Naive B cell (primary cell): ENCODE measurements at places on chromosomes 4 and X. TPM values are rescaled to one million over a fixed set of nuclear protein-coding genes. Genes with fewer than 3 reads are reported as not detected.

The MAGEC2 gene
- not detected for polyA plus RNA-seq

The SLC7A11 gene
- polyA plus RNA-seq = not detected

The SH3D19 gene
- polyA plus RNA-seq = not detected

GRCh38 chr4:73533515-73534422 lies 52.2 kb downstream of the AFM start:
- H3K4me3 ChIP-seq = no peak overlapping the region
- H3K27me3 ChIP-seq = no peaks in the 10 kb centered on the region
- no peaks in the 10 kb centered on the region for H3K4me1 ChIP-seq
- no peaks in the 10 kb centered on the region for H3K36me3 ChIP-seq
- no peak overlapping the region for H3K27ac ChIP-seq

GRCh38 chr4:11843927-11844326 lies 415.2 kb upstream of the HS3ST1 start:
- no peaks in the 10 kb centered on the region for H3K4me1 ChIP-seq
- H3K36me3 ChIP-seq = no peaks in the 10 kb centered on the region
- no peak for DNase-seq
- H3K27ac ChIP-seq = no peak overlapping the region
- H3K27me3 ChIP-seq = no peaks in the 10 kb centered on the region

DNA sequence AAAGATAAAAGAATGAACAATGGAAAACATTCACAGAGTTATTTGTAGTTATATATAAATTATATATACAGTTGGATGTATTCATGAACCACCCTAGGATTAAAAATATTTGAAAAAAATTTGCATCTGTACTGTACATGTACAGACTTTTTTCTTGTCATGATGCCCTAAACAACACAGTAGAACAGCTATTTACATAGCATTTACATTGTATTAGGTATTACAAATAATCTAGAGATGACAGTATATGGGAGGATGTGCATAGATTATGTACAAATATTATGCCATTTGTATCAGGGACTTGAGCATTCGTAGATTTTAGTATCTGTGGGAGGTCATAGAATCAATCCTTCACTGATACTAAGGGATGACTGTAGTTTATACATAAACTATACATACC lies 44.8 kb downstream of the GSTCD start:
- H3K27ac ChIP-seq = no peak overlapping the region
- no peaks in the 10 kb centered on the region for H3K36me3 ChIP-seq
- no peak for DNase-seq
- no peak overlapping the region for H3K4me3 ChIP-seq
- H3K4me1 ChIP-seq = no peaks in the 10 kb centered on the region

DNA sequence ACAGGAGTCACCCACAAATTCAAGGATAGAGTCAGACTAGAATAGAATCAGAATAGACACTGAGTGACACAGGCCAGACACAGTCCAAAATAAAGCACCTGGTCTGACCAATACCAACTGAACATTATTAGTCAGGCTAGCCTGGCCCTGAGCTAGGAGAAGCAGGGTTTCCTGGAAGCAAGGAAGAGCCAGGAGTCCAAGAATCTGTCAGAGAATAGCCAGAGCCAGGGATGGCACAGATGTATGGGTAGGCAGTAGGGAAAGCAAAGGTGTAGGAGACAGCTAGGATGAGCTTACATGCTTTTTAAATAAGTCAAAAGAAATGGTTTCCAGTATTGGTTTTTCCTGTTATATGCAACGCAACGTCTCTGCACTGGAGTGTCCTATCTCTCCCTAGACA lies 3.7 kb downstream of the BTC start:
- H3K27ac ChIP-seq = no peak overlapping the region
- peaks cover 60% of the 10 kb centered on the region for H3K27me3 ChIP-seq
- H3K4me3 ChIP-seq = no peak overlapping the region
- no peak for DNase-seq
- peaks cover 8% of the 10 kb centered on the region for H3K4me1 ChIP-seq

DNA sequence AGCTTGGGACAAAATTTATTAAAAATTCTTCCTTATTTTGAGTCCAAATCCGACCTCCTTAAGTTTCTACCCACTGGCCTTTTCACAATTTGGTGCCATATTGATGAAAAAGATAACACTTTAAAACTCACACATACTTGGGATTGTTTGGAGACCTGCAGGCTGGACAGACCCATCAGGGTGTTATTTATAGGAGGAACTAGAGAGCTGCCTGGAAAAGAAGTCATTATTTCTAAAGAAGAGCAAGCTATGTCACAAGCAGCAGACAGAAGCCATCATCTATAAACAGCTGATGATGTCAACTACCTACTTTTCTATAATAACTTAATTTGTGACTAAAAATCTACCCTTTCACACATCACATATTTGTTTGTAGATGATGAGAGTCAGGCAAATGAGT lies 56.2 kb downstream of the COX18 start:
- peaks cover 8% of the 10 kb centered on the region for H3K36me3 ChIP-seq
- no peaks in the 10 kb centered on the region for H3K4me1 ChIP-seq
- peaks cover 12% of the 10 kb centered on the region for H3K27me3 ChIP-seq
- H3K4me3 ChIP-seq = no peak overlapping the region

GRCh38 chr4:70842761-70843435 lies 3.2 kb upstream of the GRSF1 start:
- no peak overlapping the region for H3K4me3 ChIP-seq
- no peaks in the 10 kb centered on the region for H3K27me3 ChIP-seq
- H3K4me1 ChIP-seq = peaks cover 33% of the 10 kb centered on the region
- H3K27ac ChIP-seq = peak overlapping the region; percentile 70

DNA sequence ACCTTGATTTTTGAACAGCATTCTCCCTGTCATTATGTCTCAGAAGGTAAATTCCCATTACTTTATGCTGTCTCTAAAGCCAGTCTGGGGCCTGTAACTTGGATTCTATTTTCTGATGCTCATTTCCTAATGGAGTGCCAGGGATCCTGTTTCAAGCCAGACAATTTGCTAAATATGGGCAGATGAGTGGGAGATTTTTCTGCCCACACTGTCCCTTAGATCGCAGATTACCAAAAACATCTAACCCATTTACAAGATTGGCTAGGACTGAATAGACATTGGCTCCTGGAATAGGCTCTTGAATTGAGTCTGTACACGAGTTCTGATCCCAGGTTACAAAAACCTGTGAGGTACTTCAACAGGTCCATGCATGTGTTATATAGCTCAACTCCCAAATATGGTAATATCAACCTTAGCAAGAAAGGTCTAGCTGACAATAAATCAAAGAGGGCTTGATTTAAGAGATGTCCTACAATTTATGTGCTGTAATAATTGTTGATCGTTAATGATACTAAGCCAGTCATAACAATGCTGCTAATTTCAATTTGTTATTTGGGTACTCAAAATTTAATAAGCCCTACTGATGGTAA lies 5.7 kb downstream of the GPC3 start:
- no peak overlapping the region for H3K27ac ChIP-seq
- no peaks in the 10 kb centered on the region for H3K36me3 ChIP-seq
- H3K4me1 ChIP-seq = no peaks in the 10 kb centered on the region
- H3K4me3 ChIP-seq = no peak overlapping the region
- peaks cover 21% of the 10 kb centered on the region for H3K27me3 ChIP-seq
- no peak for DNase-seq

DNA sequence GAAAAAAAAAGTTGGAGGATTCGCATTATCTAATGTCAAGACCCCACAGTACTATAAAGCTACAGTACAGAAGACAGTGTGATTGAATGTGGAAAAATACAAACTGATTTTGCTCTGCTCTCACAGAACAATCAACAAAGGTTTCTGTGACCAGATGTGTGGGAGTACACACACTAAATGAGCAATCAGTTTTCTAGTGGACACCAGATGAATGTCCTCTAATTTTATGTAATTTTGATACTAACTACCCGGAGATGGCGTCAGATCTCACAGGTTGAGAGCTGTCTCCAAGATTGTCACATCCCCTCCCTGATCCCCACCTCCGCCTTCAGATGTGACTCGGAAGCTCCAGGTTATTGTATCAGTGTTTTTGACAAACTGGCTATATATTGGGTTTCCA lies 81.9 kb upstream of the HUWE1 start:
- no peak overlapping the region for H3K27ac ChIP-seq
- H3K4me1 ChIP-seq = no peaks in the 10 kb centered on the region
- no peak overlapping the region for H3K4me3 ChIP-seq
- H3K27me3 ChIP-seq = no peaks in the 10 kb centered on the region
- peaks cover 8% of the 10 kb centered on the region for H3K36me3 ChIP-seq

GRCh38 chrX:39677978-39678791 lies 419.6 kb downstream of the BCOR start:
- H3K4me3 ChIP-seq = no peak overlapping the region
- no peaks in the 10 kb centered on the region for H3K4me1 ChIP-seq
- DNase-seq = no peak
- H3K27ac ChIP-seq = no peak overlapping the region
- no peaks in the 10 kb centered on the region for H3K36me3 ChIP-seq

- peak overlapping the region; percentile 92 for H3K4me3 ChIP-seq
- no peaks in the 10 kb centered on the region for H3K36me3 ChIP-seq
- H3K27ac ChIP-seq = no peak overlapping the region
- no peaks in the 10 kb centered on the region for H3K27me3 ChIP-seq
Observed at GRCh38 chr4:153439831-153440230, 26.3 kb upstream of the TMEM131L start.

GRCh38 chr4:95591278-95591677 lies 42.5 kb upstream of the UNC5C start:
- DNase-seq = no peak
- H3K4me1 ChIP-seq = no peaks in the 10 kb centered on the region
- H3K27me3 ChIP-seq = no peaks in the 10 kb centered on the region
- H3K27ac ChIP-seq = no peak overlapping the region

DNA sequence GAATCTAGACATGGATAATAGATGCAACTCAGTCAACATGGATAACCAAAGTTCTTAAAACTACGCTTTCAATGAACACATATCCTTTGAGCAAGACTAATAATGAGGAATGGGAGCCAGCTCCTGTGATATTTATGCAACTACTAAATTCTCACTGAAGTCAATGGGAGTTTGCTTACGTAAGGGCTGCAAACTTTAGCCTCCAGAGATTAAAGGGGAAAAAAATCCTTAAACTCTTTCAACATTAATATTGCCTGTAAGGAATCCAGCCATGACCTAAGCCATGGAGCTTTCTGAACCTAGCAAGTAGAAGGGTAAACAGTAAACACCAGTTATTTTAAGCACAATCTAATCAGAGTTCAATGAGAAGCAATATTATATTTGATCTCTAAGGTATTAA lies 125.2 kb upstream of the PITX2 start:
- no peaks in the 10 kb centered on the region for H3K27me3 ChIP-seq
- DNase-seq = no peak
- no peak overlapping the region for H3K27ac ChIP-seq
- H3K4me1 ChIP-seq = no peaks in the 10 kb centered on the region
- H3K36me3 ChIP-seq = no peaks in the 10 kb centered on the region

GRCh38 chr4:147709999-147710398 lies 21.9 kb upstream of the ARHGAP10 start:
- no peak overlapping the region for H3K27ac ChIP-seq
- no peak for DNase-seq
- no peak overlapping the region for H3K4me3 ChIP-seq
- no peaks in the 10 kb centered on the region for H3K4me1 ChIP-seq

DNA sequence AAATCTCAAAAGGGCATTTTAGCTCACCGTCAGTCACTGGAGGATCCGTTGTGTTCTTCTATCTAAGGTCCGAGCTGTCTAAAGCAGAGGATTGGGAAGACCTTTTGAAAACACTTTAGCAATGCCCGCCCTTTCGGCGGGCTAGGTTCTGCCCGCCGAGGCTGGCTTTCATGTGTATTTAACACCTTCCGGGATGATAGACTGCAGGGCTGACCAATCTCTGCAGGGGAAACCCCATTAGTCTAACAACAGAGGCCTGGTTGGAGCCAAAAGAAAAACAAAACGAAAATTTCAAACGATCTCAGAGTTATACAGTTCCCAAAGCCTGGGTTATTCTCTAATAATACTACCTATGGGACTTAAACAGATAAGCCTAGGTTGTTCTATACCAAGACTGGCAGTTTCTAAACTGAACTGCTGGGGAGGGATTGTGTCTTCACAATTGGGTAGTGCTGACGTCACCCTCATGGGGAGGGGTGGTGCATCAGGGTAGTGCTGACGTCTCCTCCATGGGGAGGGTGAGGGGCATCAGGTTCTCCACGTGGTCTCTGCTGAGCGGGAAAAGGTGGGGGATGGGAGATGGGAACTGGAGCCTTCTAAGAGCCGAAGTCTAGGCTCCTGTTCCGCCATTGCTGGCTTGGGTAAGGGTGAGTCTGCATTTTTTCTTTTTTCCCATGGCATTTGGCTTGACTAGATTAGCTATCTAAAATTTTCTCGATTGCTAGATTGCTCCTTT lies 14.8 kb upstream of the CUL4B start:
- no peaks in the 10 kb centered on the region for H3K27me3 ChIP-seq
- H3K27ac ChIP-seq = no peak overlapping the region
- H3K4me1 ChIP-seq = no peaks in the 10 kb centered on the region

DNA sequence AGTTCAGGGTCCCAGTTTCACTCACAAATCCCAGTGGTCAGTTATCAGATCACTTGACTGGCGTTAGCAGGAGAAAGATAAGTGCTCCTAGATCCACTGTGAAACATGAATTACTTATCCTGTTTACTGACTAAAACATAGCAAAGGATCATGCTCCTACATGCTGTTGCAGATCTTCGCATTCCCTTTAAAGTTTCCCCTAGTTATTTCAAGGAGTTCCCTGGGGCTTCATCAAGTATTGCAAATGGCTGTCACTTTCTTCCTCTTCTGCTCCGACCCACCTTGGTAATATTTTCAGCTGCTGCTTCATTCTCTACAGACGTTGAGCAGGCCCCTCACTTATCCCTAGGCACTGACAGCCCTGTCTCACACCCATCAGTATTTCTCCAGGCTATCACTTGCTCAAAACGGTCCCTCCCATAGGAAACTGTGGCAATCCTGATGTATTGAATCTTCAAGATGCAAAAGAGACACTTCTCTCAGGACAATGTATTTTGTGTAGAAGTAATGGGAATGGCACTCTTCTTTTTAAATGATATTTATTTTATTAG lies 466.0 kb downstream of the INPP4B start:
- H3K27ac ChIP-seq = no peak overlapping the region
- no peaks in the 10 kb centered on the region for H3K36me3 ChIP-seq
- H3K4me1 ChIP-seq = no peaks in the 10 kb centered on the region
- no peak overlapping the region for H3K4me3 ChIP-seq
- DNase-seq = no peak

DNA sequence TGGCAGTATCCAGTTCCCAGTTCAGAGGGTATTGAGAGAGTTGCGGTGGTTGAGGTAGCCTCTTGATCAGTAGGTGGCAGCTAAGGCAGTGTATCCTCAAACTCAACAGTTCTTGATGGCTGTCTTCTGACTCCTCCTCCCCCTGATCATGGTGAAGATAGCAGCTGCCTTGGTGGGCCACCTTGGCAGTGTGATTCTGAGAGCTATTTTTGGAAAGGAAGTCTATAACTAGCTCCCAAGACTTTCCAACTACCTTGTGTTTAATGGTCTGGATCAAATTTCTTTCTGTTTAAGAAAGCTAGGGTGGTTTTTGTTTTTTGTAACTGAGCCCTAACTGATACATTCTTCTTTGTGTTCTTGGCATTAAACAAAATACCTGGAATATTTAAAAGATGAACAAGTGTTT lies 10.5 kb upstream of the TBC1D19 start:
- peaks cover 9% of the 10 kb centered on the region for H3K27me3 ChIP-seq
- DNase-seq = no peak
- H3K4me1 ChIP-seq = no peaks in the 10 kb centered on the region
- H3K27ac ChIP-seq = no peak overlapping the region
- H3K4me3 ChIP-seq = no peak overlapping the region
- no peaks in the 10 kb centered on the region for H3K36me3 ChIP-seq

- no peaks in the 10 kb centered on the region for H3K27me3 ChIP-seq
- no peak overlapping the region for H3K27ac ChIP-seq
- peaks cover 31% of the 10 kb centered on the region for H3K36me3 ChIP-seq
- H3K4me1 ChIP-seq = peaks cover 54% of the 10 kb centered on the region
Observed at GRCh38 chrX:42948723-42949657, 171.0 kb upstream of the PPP1R2C start.

GRCh38 chr4:182139491-182139890 lies 103.7 kb upstream of the TENM3 start:
- H3K4me1 ChIP-seq = peaks cover 21% of the 10 kb centered on the region
- no peak overlapping the region for H3K27ac ChIP-seq
- H3K36me3 ChIP-seq = no peaks in the 10 kb centered on the region
- peaks cover 72% of the 10 kb centered on the region for H3K27me3 ChIP-seq
- DNase-seq = no peak
- no peak overlapping the region for H3K4me3 ChIP-seq
